ENCODE measurements at places on chromosomes 2 and 18. TPM values are rescaled to one million over a fixed set of nuclear protein-coding genes. Genes with fewer than 3 reads are reported as not detected.

Gene LIMS3
- 2.1 TPM for total RNA-seq

DNA sequence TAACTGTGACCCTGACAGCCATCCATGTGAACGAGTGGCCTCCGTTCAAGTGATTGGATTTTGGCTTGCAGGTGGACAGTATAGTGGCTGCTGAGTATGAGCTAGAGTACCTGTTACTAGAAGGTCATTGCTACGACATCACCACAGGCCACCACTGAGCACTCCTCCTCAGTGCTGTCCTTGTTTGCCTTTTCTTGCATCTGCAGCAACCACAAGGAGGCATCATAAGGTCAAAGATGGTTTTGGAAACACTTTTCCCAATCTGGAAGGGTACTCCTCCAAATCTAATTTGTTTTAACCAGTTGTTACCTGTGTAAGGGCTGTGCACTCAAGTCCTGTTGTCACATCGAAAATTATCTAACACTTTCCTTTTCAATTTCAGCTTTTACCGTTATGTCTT lies 81.2 kb downstream of the UGGT1 start:
- no peak overlapping the region for H3K4me3 ChIP-seq
- no peaks in the 10 kb centered on the region for H3K4me1 ChIP-seq
- peaks cover 46% of the 10 kb centered on the region for H3K36me3 ChIP-seq

DNA sequence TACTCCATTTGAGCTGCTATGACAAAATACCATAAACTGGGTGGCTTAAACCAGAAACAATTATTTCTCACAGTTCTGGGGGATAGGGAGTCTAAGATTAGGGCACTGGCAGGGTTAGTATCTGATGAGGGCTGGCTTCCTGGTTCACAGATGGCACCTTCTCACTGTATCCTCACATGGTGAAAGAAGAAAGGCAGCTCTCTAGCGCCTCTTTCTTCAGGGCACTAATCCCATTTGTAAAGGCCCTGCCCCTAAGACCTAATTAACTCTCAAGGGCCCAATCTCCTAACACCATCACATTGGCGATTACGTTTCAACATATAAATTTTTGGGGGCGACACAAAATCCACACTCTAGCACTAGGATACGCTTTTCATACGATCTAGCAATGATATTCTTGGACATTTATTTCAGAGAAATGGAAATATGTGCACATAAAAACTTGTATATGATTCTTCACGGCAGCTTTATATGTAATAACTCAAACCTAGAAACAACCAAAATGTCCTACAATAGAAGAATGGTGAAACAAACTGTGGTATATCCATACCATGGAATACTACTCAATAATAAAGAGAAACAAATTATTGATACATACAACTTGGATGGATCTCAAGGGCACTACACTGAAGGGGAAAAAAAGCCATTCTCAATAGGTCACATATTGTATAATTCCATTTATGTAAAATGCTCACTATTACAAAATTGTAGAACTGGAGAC lies 111.0 kb downstream of the BCL2L11 start:
- no peaks in the 10 kb centered on the region for H3K4me1 ChIP-seq
- no peak overlapping the region for H3K4me3 ChIP-seq
- DNase-seq = no peak
- no peaks in the 10 kb centered on the region for H3K27me3 ChIP-seq

GRCh38 chr2:27572998-27573429 lies 9.8 kb upstream of the ZNF512 start:
- DNase-seq = no peak
- H3K36me3 ChIP-seq = no peaks in the 10 kb centered on the region
- H3K4me3 ChIP-seq = no peak overlapping the region
- H3K27me3 ChIP-seq = no peaks in the 10 kb centered on the region

- H3K27ac ChIP-seq = no peak overlapping the region
- no peak for DNase-seq
- no peak overlapping the region for H3K4me3 ChIP-seq
- H3K36me3 ChIP-seq = no peaks in the 10 kb centered on the region
- no peaks in the 10 kb centered on the region for H3K27me3 ChIP-seq
These were observed 4.7 kb upstream of the GLS start for GRCh38 chr2:190875891-190876290.

GRCh38 chr2:48707466-48707865 lies 48.1 kb downstream of the LHCGR start:
- no peak for DNase-seq
- H3K4me1 ChIP-seq = peaks cover 3% of the 10 kb centered on the region
- no peak overlapping the region for H3K4me3 ChIP-seq
- no peaks in the 10 kb centered on the region for H3K27me3 ChIP-seq
- H3K36me3 ChIP-seq = no peaks in the 10 kb centered on the region
- H3K27ac ChIP-seq = no peak overlapping the region

Gene SH3RF3
- 2.7 TPM for total RNA-seq

Gene DOCK10
- total RNA-seq = 18.3 TPM

DNA sequence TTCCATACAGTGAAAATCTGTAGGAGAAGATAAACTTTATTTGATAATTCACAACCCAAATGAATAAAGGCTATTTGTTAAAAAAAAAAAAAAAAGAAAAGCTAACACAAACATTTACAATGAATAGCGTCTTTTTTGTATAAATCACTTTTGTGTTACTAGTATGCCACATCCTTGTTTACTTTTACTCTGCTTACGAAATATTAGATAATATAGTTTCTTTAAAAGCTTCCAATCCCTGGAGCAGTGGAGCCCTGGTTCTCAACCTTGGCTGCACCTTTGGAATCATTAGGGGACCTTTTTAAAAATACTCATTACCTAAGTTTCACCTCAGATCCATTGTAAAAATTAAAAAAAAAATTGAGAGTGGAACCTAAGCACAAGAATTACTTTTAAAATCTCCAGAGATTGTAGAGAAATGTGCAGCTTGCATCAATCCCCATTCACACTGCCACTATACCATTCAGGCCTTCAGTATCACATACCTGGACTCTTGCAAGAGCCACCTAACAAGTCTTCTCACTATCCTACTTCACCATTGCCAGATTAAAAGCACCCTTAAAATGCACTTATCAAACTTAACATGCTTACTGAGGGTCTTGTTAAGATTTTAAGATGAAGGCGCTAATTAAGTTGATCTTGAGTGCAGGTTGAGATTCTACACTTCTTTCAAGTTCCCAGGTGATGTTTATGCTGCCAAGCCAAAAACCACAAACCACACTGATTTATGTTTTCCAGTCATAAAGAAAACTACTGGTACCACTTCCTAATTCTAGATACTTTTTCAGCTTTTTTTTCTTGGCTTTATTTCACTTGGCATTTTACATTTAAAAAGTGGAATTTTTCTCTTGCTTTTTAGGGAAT lies 59.7 kb upstream of the ZC3H15 start:
- no peaks in the 10 kb centered on the region for H3K4me1 ChIP-seq
- DNase-seq = no peak
- H3K4me3 ChIP-seq = no peak overlapping the region
- H3K36me3 ChIP-seq = no peaks in the 10 kb centered on the region

GRCh38 chr2:32951672-32952071 lies 4.9 kb downstream of the LTBP1 start:
- no peak overlapping the region for H3K4me3 ChIP-seq
- H3K27me3 ChIP-seq = peaks cover 4% of the 10 kb centered on the region
- H3K4me1 ChIP-seq = peaks cover 3% of the 10 kb centered on the region

DNA sequence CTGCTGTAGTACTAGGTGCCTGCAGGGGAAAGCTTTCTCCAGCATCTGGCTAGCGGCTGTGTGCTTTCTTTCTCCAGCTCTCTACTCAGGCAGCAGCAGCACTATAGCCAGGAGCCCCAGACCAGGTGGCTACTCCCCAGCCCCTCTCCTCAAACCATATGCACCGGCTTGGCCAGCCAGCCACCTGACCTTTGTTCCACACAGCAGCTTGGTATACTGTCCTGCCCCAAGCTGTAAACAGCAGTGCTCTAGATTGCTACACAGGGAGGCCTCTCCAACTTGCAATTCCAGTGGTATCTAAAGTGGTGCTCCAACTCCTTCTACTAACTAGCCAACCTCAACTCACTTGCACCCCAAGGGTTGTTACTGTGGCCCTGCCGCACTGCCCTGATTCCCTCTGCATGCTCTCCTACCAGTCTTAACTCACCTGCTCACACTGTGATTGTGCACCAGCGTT lies 19.6 kb downstream of the LDAH start:
- H3K4me1 ChIP-seq = no peaks in the 10 kb centered on the region
- H3K36me3 ChIP-seq = no peaks in the 10 kb centered on the region
- H3K27me3 ChIP-seq = no peaks in the 10 kb centered on the region
- H3K4me3 ChIP-seq = no peak overlapping the region
- no peak for DNase-seq

- no peak overlapping the region for H3K27ac ChIP-seq
- H3K36me3 ChIP-seq = no peaks in the 10 kb centered on the region
- H3K4me3 ChIP-seq = no peak overlapping the region
- no peaks in the 10 kb centered on the region for H3K27me3 ChIP-seq
These were observed 113.4 kb downstream of the PIEZO2 start for GRCh38 chr18:11035814-11036495.

DNA sequence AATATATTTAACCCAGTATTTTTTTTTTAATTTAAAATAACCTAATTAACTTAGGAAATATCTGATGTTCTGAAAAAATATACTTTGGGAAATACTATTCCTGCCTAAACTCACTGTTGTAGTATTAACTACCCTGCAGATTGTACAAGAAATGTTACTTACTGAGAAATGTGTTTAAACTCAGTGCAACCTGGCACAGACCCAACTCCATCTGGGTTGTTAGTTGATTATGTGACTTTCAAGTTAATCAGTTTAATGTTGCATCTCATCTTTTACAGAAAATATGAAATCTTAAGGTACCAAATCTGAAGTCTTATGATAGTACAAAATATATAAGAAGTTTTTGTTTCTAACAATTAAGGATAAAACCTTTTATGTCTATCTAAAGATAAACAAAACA lies 27.3 kb downstream of the VAPA start:
- no peak for DNase-seq
- no peaks in the 10 kb centered on the region for H3K27me3 ChIP-seq
- H3K4me3 ChIP-seq = no peak overlapping the region
- H3K4me1 ChIP-seq = no peaks in the 10 kb centered on the region

GRCh38 chr2:167144179-167144898 lies 256.1 kb downstream of the XIRP2 start:
- no peak overlapping the region for H3K27ac ChIP-seq
- H3K36me3 ChIP-seq = no peaks in the 10 kb centered on the region
- no peaks in the 10 kb centered on the region for H3K27me3 ChIP-seq
- no peaks in the 10 kb centered on the region for H3K4me1 ChIP-seq

- H3K4me3 ChIP-seq = no peak overlapping the region
- H3K27me3 ChIP-seq = no peaks in the 10 kb centered on the region
- DNase-seq = peak; percentile 51
- H3K4me1 ChIP-seq = peaks cover 51% of the 10 kb centered on the region
- peaks cover 2% of the 10 kb centered on the region for H3K36me3 ChIP-seq
These were observed 17.6 kb downstream of the CDC42EP3 start for GRCh38 chr2:37653805-37654378.

Gene LDLRAD4
- total RNA-seq = 20.8 TPM

DNA sequence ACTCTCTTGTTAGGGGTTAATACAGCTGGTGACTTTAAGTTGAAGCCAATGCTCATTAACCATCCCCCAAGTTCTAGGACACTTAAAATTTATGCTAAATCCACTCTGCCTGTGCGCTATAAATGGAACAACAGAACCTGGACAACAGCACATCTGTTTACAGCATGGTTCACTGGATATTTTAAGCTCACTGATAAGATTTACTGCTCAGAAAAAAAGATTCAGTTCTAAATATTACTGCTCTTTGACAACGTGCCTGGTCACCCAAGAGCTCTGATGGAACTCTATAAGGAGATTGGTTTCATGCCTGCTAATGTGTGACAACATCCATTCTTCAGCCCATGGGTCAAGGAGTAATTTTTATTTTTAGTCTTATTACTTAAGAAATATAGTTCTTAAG lies 27.5 kb downstream of the RNF103 start:
- no peak overlapping the region for H3K27ac ChIP-seq
- H3K27me3 ChIP-seq = no peaks in the 10 kb centered on the region
- DNase-seq = no peak
- no peak overlapping the region for H3K4me3 ChIP-seq

DNA sequence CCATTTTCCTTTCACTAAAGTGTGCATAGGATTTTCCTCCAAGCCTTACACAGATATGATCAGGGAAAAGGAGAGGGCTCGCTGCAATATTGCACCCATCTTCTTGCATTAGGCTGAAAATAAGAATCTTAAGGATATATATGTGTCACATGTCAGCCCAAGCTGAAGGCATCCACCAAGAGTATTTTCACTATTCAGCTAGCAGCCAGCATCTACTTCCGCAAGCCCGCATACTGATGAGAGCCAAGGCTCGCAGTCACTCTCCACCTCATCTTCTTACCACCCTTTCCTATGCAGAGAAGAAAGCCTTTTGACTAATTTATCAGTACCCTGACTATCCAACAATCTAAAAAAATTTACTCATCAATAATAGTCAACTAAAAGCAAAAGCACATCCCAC lies 6.1 kb downstream of the TMEM163 start:
- H3K27me3 ChIP-seq = peaks cover 21% of the 10 kb centered on the region
- no peak overlapping the region for H3K4me3 ChIP-seq
- peaks cover 3% of the 10 kb centered on the region for H3K4me1 ChIP-seq
- no peak overlapping the region for H3K27ac ChIP-seq
- no peaks in the 10 kb centered on the region for H3K36me3 ChIP-seq

Gene MYO5B
- 0.98 TPM for total RNA-seq

Gene TBR1
- total RNA-seq = not detected
